Activated naive CD4-positive, alpha-beta T cell treated with Interleukin-2 at 50 U/mL for 16 hours (primary cell): ENCODE measurements at places on chromosomes 16 and 17.

- DNase-seq: peak; percentile 57
These were observed 1.3 kb upstream of the TMEM92 start for GRCh38 chr17:50272711-50273653.

DNA sequence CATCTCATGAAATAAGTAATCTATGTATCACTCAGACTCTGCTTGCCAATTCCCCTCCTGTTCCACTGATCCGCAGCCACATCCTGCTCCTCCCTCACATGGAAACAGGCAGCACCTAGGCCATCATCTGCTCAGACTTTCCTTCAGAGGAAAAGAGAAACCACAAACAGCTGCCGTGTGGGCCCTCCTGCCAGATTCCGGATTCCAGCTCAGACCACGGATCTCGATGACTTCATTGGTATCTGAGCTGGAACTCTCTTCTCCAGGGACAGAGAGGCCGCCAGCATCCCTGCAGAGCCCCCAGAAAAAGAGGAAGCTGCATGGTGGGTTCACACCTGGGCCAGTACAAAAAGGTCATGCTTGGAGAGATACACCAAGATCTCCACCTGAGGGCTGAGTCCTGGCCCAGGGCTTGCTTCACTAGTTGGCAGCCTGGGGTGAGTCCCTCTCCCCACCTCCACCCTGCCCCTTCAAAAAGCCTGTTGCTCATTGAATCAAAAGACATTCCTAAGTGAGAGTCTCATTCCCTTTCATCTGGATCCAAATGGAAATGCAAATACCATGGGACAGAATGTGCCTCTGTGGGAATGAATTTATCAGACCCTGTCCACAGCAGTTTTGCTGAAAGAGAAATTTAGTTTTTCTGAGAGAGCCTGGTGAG, 47.2 kb downstream of the HOXB1 start:
- peak; percentile 31 for DNase-seq

DNA sequence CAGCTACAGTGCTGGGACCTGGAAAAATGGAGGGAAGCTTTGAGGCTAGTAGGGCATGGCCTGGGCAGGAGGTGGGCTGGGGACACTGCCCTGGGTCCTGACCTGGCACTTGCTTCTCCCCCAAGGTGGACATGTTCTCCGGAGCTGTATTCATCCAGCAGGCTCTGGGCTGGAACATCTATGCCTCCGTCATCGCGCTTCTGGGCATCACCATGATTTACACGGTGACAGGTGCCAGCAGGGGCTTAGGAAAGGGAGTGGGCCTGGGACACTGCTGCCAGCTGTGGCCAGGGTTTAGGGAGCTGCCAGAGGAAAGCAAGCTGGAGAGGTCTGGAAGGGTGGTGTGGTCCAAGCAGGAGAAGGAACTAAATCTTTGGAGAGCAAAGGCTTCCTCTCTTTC, 3.1 kb downstream of the SLC5A2 start:
- no peak for DNase-seq

DNA sequence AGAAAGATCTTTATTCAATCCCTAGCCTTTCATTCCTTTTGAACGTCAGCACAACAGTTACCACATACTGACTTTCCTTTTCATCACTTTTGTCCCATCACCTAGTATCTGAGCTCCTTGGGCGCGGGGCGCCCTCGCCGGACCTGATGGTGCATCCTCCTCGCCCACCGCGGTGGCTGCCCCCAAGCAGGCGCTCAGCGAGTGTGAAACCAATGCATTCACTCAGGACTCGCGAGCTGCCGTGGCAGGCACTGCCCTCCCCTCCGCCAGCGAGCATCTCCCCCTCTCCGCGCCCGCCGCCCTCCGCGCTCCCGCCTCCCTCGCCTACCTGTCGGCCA, 756 bp downstream of the KLHL11 start:
- no peak for DNase-seq

DNA sequence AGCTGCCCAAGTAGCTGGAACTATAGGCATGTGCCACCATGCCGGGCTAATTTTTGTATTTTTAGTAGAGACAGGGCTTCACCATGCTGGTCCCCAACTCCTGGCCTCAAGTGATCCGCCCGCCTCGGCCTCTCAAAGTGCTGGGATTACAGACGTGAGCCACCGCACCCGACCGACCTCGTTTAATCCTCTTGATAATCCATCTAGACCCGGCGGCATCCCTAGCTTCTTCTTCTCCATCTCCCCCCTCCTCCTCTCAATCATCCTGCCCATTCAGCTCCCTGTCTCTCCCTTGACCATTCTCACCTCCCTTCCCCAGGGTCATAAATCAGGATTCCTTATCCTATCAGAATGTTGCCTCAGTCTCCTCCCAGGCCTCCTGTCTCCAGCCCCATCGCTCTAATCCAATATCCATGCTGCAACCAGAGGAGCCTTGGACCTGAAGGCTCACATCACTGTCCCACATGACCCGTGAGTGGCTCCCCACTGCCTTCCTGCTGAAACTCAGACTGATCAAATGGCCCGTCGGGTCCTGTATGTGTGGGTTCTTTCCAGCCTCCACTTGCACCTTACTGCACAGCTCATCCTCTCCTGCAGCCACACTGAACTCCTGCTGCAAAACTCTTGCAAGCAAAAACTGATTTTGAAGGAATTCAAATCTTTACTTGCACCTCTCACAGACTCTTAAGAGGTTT, 74.1 kb upstream of the CDH5 start:
- DNase-seq: no peak

- DNase-seq: no peak
These were observed 18.8 kb downstream of the WNT9B start for GRCh38 chr17:46869975-46870803.
